NCI-H1105 (cell line): ENCODE measurements at places on chromosomes 7 and 10.
A peak's percentile ranks its signal among the peaks of the same experiment; 100 is the strongest.

DNA sequence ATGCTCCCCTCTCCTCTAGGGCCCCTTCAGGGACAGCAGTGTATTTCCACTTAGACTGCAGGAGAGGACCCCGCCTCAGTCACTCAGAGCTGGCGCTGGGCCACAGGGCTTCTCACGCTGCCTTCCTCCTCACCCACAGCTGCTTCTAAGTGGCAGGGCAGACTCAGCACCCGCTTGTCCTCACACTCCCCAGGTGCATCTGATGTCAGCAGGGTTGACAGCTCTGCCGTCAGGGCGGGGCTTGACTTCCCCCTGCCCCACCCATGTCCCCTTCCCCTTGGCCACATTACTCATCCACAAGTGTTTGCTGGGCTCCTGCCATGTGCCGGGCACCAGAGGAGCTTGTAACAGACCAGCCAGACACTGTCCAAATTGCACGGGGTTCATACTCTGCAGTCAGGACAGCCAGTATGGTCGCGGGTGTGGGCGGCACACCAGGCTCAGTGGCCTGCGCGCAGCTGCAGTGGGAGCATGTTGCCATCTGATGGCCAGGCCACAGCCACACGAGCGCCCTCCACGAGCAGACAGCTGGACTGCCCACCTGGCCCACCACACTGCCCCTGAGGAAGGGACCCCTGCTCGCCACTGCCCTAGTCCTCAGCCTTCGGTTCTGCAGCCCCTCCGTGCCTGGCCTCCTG lies 29.3 kb upstream of the TTYH3 start:
- no peak for DNase-seq

DNA sequence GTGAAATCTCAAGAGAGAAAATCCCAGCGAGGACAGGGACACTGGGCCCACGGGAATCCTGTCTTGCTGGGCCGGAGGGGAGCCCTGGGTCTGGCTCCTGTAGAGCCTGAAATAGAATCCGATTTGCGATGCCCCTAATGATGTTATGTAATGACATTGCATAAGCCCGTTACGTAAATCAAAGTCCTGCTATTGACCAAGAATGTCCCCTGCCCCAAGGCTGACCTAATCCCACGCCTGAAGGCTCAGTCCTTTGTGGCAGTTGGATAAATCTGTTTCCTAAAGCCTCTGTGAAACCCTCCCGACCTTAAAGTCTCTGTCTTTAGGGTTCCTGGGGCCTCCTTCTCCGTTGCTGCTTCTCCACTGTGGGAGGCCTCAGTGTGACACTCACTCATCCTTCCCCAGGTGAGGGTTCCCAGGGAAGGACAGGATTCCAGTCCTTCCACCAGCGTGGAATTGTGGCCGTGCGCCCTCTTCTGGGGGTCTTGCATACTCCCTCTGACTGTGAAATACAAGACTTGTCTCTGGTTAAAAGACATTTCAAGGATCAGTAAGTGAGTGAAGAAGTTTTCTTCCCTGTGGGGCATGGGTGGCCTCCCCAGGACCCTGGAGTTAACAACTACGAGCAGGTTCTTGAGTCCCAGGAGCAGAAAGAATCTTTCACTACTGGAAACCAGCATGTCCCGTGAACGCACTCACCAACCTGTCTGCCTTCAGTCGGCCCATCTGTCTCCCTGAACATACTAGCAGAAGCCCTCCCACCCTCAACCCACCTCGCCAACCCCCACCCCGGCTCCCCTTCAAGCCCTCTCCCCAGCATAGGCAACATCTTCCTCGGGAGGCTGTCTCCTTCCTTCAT lies 19.8 kb downstream of the ZNF467 start:
- DNase-seq: no peak

DNA sequence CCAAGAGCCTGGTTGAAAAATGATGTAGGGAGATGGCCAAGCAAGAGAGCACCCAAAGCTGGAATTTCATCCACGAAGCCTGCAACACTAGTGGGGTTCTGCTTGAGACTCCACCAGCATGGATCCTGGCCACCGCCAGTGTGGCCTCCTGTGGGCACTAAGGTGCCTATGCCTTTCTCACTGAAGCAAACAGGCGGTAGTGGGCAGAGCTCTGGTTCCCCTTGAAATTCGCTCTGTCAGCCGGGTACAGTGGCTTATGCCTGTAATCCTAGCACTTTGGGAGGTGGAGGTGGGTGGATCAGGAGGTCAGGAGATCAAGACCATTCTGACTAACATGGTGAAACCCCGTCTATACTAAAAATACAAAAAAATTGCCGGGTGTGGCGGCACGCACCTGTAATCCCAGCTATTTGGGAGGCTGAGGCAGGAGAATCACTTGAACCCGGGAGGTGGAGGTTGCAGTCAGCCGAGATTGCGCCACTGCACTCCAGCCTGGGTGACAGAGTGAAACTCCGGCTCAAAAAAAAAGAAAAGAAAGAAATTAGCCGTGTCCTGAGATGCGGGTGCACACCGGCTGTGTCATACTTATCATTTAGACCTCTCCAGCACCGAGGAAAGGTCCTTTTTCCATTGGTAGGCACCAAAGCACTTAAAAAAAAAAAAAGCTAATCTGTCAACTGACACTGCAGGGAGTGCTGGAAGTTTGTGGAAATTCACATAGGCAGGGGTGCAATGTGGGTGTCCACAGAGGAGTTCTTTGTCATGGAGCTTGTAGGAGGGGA lies 28.3 kb downstream of the CCM2 start:
- no peak for DNase-seq

DNA sequence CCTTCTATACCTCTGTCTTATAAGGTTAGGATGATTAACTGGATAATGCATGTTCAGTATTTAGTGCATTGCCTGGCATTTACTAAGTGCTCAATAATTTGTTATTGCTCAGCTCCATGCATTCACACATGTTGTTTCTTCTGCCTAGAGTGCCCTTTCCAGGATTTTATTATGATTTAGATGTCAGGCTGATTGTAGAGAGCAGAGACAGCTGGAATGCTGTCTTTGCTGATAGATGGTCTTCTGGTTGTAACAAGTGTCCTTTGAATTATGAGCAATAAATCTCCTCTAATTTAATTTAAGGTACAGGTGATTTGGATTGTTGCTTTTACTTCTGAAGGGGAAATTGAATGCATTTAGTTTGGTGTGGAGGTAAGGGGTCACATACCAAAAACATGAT lies 548.0 kb downstream of the MAGI2 start:
- DNase-seq: no peak

- DNase-seq: peak; percentile 49
Measured at GRCh38 chr7:144437370-144438191, 34.1 kb upstream of the NOBOX start.

DNA sequence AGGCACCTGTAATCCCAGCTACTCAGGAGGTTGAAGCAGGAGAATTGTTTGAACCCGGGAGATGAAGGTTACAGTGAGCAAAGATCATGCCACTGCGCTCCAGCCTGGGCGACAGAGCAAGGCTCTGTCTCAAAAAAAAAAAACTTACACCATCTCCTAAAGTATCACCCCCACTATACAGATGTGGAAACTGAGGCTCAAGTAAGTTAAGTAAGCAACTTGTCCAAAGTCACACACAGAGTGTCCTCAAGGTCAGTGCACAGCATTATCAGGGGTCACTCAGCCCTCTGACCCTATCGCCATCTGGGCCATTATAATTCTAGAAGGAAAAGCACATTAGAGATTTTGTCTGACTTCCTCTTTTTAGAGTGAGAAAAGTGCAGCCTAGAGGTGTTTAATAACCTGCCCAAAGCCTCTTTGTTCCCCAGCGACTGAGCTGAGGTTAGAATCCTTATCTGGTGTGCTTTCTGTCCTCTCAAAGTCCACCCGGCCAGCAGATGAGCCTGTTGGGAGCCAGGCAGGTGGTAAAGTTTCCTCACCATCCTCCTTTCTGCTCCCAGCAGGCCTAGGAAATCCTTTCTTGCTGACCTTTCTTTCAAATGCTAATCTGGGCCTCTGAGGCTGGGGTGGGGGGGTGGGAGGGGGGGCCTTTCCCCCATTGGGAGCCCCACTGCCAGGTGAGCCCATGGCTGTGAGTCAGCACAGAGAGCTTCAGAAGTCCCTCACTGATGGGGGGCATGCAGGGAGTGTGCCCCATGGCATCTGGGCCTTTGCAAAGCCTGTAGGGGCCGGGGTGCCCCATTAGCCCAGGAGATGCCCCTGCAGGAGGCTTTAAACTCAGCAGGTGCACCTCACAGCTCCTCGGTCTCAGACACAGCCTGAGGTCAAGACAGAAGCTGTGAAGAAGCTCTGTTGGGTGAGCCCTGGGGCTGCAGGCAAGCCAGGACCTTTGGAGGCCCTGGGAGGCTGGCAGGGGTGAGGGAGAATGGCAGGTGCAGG lies 12.0 kb upstream of the KCNMA1 start:
- DNase-seq: no peak

- peak; percentile 20 for DNase-seq
Measured at GRCh38 chr7:8592167-8592566, 158.8 kb downstream of the NXPH1 start.

- DNase-seq: no peak
Measured at GRCh38 chr7:129616530-129616929, 5.0 kb downstream of the NRF1 start.

DNA sequence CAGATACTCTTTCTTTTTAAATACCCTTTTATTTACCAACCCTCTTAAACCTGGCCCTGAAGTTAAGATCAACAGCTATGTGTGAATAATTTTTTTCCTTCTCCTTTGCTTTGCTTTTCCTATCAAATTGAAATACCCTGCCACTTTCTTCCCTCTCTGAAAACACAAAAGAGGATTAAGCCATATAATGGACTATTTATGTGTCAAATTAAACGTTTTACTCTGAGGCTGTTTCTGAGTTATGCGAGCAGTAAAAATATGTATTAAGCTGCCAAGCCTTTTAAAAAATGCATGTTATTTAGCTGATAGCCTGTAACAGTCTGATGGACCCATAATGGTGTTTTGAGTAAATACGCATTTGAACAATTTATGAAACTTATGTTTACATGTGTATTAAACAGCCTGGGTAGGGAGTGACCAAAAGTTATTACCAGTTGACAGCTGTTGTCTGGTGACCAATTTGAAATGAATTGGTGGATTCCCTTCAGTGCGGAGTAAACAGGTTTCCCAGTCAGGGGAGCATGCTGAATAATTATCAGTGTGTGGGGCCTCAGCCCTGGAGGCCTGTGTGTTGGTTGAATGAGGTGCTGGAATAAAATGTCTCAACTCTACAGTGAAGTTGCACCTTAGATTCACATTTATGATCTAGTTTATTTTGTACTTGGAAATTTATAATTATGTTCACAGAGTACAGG lies 89.6 kb downstream of the AUTS2 start:
- no peak for DNase-seq

GRCh38 chr7:95772298-95772770 lies at the start of gene DYNC1I1:
Gene DYNC1I1, plus strand, starts transcription at chr7:95772554. Its CDS starts 32,176 bp downstream, at chr7:95804730.
- DNase-seq: peak; percentile 84

- no peak for DNase-seq
Measured at GRCh38 chr10:82420001-82420400, 545.0 kb downstream of the NRG3 start.

- DNase-seq: no peak
Measured at GRCh38 chr10:74913377-74913979, 87.1 kb downstream of the KAT6B start.

DNA sequence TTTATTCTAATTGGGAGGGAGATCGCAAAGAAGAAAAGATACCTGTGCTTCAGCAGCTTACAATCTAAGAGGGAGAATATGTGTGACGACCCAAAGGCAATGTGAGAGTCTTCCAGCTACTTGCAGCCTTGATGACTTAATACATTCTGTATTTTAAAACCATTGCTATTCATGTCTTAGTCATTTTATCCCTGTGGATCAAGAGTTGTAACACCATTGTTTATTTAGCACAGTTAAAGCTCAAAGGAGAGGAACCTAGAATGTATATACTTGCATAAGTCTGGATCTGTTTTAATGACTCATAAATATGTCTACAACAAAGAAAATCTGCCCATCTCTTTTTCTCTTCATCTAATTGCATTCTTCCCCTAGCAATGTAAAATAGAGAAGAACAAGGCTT lies 117.9 kb upstream of the DLX6 start:
- DNase-seq: no peak

DNA sequence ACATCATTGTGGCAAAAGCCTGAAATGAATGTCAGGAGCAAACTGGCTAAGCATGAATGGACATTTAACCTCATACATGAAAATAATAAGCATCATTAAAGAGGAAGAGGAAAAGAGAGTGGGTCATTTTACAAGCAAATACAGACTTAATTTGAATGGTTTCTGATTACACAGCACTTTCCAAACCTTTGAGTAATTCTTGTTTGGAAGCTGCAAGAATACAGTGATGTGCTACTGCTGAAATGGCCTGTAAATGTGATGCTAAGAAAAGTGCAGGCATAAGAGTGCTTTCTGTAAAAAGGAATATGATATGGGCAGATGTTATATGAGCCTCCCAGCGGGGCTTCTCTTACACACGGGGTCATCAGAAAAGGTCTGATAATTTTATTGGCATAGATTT lies 30.2 kb downstream of the TAS2R16 start:
- peak; percentile 77 for DNase-seq

- DNase-seq: no peak
Measured at GRCh38 chr7:138169441-138169851, 93.2 kb downstream of the AKR1D1 start.

GRCh38 chr10:18359812-18360211 lies 219.6 kb downstream of the CACNB2 start:
- DNase-seq: no peak

- DNase-seq: peak; percentile 6
Measured at GRCh38 chr7:86904949-86905834, 154.3 kb downstream of the ELAPOR2 start.

DNA sequence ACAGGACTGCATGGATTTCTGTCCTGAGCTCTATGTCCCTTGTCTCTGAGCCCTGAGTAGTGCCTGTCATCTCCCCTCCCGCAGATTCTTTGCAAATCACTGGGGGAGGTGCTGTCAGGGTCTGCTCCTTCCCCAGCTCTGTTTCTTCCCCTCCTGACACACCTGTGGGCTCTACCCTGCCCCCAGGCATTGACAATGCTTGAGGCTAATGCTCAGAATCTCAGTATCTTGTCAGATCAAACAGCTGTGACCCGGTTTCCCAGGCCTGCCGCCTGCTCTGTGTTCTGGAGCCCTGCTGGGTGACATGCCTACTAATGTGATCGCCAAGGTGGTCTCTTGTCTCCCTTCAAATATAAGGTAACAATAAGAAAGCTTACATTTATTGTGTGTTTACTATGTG lies 209.0 kb downstream of the POU6F2 start:
- no peak for DNase-seq

- DNase-seq: no peak
Measured at GRCh38 chr7:117666031-117666430, 186.2 kb downstream of the CFTR start.

DNA sequence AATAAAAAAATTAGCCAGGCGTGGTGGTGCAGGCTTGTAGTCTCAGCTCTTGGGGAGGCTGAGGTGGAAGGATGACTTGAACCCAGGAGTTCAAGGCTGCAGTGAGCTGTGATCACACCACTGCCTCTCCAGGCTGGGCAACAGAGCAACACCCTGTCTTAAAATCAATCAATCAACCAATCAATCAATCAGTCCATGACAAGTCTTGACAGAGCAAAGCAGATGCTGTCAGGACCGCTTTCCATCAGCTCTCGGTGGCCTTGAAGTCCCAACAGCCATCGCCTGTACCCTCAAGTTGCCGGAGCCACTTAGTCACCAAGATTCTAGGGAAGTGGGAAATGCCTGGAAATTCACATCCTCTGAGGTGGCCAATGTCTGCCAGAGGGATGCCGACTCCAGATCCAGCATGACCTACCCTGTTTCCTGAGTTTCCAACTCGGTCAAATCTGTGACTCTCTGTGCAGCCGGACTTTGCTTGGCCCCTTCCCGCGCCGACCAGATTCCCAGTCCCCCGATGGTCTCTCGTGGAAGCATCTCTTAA lies 871 bp upstream of the CCL24 start:
- no peak for DNase-seq

- no peak for DNase-seq
Measured at GRCh38 chr7:127786184-127786583, 134.2 kb downstream of the SND1 start.
